ENCODE measurements at places on chromosomes 7 and 10. TPM values are rescaled to one million over a fixed set of nuclear protein-coding genes. Genes with fewer than 3 reads are reported as not detected.

Gene HABP2
- not detected for total RNA-seq

Gene DRGX
- not detected for total RNA-seq

GRCh38 chr7:47191876-47192291 is 390.0 kb downstream of the TNS3 start:
- no peak for DNase-seq

- no peak for DNase-seq
These were observed 61.6 kb upstream of the MRLN start for GRCh38 chr10:59814878-59815277.

GRCh38 chr10:17851611-17852010 is 42.5 kb downstream of the MRC1 start:
- no peak for DNase-seq

DNA sequence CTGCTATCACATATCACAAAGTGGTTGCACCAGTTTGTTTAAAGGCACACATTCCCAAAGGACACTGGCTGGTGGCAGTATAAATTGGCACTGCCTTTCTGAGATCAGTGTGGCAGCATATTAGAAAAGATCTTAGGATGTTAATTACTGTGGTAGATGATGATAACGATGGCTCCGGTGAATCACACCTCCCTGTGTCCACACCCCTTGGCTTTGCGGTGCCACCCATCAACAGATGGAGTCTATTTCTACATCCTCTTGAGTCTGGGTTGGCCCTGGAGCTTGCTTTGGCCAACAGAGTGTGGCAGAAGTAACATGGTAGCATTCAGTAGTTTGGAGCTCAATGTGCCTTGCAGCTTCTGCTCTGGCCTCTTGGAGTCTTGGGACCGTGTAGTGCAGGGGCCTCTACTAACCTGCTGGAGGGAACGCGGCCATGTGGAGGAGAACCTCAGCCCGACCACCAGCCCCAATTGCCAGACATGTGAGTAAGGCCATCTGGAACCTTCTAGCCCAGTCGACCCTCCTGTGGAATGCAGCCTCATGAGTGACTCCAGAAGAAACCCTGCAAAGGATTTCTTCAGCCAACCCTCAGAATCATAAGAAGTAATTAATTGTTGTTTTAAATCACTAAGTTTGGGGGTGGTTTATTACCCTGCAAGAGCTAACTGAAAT is 27.2 kb upstream of the PLEKHA1 start:
- DNase-seq = no peak
